Glomerular endothelial cell (primary cell): ENCODE measurements at places on chromosomes 6 and 20. TPM values are rescaled to one million over a fixed set of nuclear protein-coding genes. Genes with fewer than 3 reads are reported as not detected.

PSMB9 gene
- total RNA-seq: 53.8 and 55.1 TPM in 2 replicates

PPP1R16B gene
- total RNA-seq: 56.4 and 132 TPM in 2 replicates

RAMACL gene
- total RNA-seq: 1.6 and 7.8 TPM in 2 replicates

TMEM151B gene
- total RNA-seq: not detected in 2 replicates

POU3F2 gene
- not detected in 2 replicates for total RNA-seq

EBF4 gene
- total RNA-seq: 2.3 and 4.1 TPM in 2 replicates

ID4 gene
- total RNA-seq: 0.24 and 1.1 TPM in 2 replicates

TMEM244 gene
- total RNA-seq: not detected in 2 replicates

RAE1 gene
- total RNA-seq: 31.0 and 33.0 TPM in 2 replicates

KHDC1L gene
- not detected in 2 replicates for total RNA-seq

ERVFRD-1 gene
- 2.5 TPM in 2 replicates for total RNA-seq

TUBB2B gene
- 29.7 and 31.3 TPM in 2 replicates for total RNA-seq

PRSS35 gene
- total RNA-seq: 0.12 TPM in 1 of 2 replicates, not detected in the other

HLA-E gene
- total RNA-seq: 412 and 601 TPM in 2 replicates

C20orf144 gene
- not detected in 2 replicates for total RNA-seq

NKAPL gene
- 0.99 and 2.8 TPM in 2 replicates for total RNA-seq

AKAP12 gene
- total RNA-seq: 404 and 411 TPM in 2 replicates

MCHR2 gene
- not detected in 2 replicates for total RNA-seq

SLC32A1 gene
- not detected in 2 replicates for total RNA-seq

CALHM5 gene
- total RNA-seq: 4.8 and 5.5 TPM in 2 replicates

LINC00237 gene
- not detected in 2 replicates for total RNA-seq

OCSTAMP gene
- total RNA-seq: not detected in 2 replicates

C6orf52 gene
- 1.9 and 3.4 TPM in 2 replicates for total RNA-seq

PGC gene
- not detected in 2 replicates for total RNA-seq

HSPA1L gene
- 0.44 and 0.53 TPM in 2 replicates for total RNA-seq

PAK5 gene
- not detected in 2 replicates for total RNA-seq

LZTS3 gene
- 8.3 and 17.4 TPM in 2 replicates for total RNA-seq

RAB44 gene
- 0.06 TPM in 1 of 2 replicates, not detected in the other for total RNA-seq

ENPP3 gene
- not detected in 2 replicates for total RNA-seq

FAM83C gene
- not detected in 2 replicates for total RNA-seq

CAP2 gene
- total RNA-seq: 2.7 and 3.7 TPM in 2 replicates

CTAGE9 gene
- total RNA-seq: 0.05 TPM in 1 of 2 replicates, not detected in the other

POM121L2 gene
- total RNA-seq: not detected in 2 replicates

COL12A1 gene
- total RNA-seq: 49.3 and 97.3 TPM in 2 replicates

PHF3 gene
- total RNA-seq: 29.1 and 33.9 TPM in 2 replicates

SIM1 gene
- total RNA-seq: 0.34 TPM in 1 of 2 replicates, not detected in the other

LY6G6D gene
- total RNA-seq: not detected in 2 replicates

IRF4 gene
- total RNA-seq: not detected in 2 replicates

HSD17B8 gene
- total RNA-seq: 4.0 and 8.0 TPM in 2 replicates

SLPI gene
- not detected in 2 replicates for total RNA-seq
